Muscle of leg (tissue), 16 donors: ENCODE measurements at places on chromosomes 6 and 20. TPM values are rescaled to one million over a fixed set of nuclear protein-coding genes. Genes with fewer than 3 reads are reported as not detected.

PRELID3B gene
- total RNA-seq = 39.4 TPM

SSR1 gene
- 75.9 TPM for total RNA-seq

BFSP1 gene
- 2.3 TPM for total RNA-seq

SLC29A1 gene
- 27.8 TPM for total RNA-seq

ANKRD66 gene
- 0.66 TPM for total RNA-seq

BAG2 gene
- total RNA-seq = 10.2 TPM

DNA sequence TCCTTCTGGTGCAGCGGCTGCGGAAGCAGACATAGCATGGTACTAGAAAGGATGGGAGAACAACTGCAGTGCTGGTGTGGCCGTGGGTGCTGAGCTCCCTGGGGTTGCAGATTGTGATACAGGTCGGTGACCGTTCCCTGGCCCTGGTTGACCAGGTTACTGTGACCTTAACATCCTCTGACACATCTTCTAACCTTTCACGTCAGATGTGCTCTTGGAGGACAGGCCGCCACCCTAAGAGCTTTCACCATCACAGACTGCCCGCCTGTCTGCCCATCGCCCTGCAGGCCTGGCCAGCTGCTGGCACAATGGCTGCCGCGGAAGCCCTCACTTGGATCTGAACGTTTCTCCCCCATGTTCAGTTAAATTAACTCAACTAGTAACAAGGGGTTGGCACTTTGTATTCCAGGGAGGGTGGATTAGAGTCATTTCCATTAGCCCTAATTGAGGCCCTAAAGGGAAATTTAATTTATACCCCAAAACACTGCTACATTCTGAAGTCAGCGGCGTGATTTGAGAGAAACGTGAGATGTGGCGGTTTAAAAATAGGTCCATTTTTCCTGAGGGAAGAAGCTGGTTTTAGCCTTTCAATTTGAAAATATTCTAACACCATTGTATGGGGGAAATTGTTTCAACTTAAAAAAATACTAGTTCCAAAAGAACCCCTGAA is 443.9 kb upstream of the CDH4 start:
- DNase-seq = no peak
- no peaks in the 10 kb centered on the region for H3K27me3 ChIP-seq

- no peaks in the 10 kb centered on the region for H3K36me3 ChIP-seq
- H3K4me3 ChIP-seq = no peak overlapping the region
- peaks cover 13% of the 10 kb centered on the region for H3K4me1 ChIP-seq
These were observed 85.8 kb downstream of the DLL1 start for GRCh38 chr6:170205126-170205525.

DNA sequence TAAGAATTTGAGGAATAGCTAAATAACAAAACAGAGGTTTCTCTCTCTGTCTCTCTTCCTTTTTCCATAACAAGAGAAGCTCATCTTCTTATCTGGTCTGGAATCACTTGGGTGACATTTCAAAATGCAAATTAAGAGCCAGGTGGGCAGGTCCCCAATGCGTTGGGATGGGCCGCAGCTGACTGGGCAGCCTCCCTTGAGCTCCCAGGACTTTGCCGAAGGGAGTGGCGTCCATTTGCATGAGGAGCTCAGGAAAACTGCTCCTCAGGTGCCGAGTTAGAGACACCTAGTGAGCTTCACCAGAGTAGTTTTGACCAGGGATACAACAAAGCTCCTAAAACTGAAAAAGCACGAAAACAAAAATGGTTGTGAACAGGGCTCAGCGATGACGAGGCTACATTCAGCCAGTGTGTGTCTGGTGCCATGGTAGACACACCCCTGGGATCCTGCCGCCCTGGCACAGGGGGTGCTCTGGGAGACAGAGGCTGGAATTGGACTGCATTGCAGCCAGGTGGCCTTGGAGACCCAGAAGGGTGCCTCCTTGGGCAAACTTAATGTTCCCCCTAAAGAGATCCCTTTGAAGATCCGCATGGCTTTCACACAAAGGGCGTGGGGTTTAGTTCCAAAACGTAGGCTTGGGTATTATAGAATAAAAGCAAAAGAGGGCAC is 13.5 kb upstream of the SERPINB6 start:
- DNase-seq = no peak
- H3K4me1 ChIP-seq = peaks cover 39% of the 10 kb centered on the region
- H3K4me3 ChIP-seq = no peak overlapping the region
- no peaks in the 10 kb centered on the region for H3K27me3 ChIP-seq

DNA sequence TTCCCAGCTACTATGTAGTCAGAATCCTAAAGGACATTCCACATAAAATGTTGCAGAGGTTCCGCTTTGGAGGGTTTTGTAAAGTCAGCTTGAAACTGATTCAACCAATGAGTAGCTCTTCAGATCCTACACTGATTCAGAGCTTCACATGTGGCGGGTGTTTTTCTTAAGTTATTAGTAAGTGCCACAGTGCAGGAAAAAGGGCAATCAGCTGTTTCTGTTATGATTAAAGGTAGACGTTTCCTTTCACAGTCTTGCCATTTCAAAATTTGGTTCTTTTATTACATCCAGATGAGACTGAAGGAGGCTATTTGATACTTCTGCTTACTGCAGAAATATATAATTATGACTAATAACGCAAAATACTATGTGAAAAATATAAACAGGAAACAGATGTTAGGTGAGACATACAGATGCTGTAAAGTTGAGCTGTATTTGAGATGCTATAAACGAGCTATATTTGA is 443.9 kb downstream of the CDKAL1 start:
- H3K4me1 ChIP-seq = no peaks in the 10 kb centered on the region
- H3K4me3 ChIP-seq = no peak overlapping the region
- peak; percentile 88 for DNase-seq
- H3K36me3 ChIP-seq = no peaks in the 10 kb centered on the region
- no peak overlapping the region for H3K27ac ChIP-seq
- no peaks in the 10 kb centered on the region for H3K27me3 ChIP-seq

DNA sequence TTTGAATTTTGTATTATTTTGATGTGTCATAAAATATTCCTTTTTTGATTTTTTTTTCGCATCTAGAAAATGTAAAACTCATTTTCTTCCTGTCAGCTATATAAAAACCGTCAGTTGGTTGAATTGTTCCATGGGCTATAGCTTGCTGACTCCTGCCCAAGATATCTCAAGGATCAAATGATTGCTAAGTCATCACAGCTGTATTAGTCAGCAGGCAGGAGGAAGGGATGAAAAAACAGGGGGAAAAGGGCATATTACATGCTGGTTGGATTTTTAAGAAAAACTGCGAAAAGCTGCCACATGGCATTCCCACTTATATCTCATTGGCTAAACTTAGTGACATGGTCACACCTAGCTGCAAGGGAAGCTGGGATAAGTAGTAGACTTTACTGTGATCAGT is 569.9 kb downstream of the BCKDHB start:
- no peak overlapping the region for H3K4me3 ChIP-seq
- no peak overlapping the region for H3K27ac ChIP-seq
- DNase-seq = no peak
- H3K36me3 ChIP-seq = no peaks in the 10 kb centered on the region

DNA sequence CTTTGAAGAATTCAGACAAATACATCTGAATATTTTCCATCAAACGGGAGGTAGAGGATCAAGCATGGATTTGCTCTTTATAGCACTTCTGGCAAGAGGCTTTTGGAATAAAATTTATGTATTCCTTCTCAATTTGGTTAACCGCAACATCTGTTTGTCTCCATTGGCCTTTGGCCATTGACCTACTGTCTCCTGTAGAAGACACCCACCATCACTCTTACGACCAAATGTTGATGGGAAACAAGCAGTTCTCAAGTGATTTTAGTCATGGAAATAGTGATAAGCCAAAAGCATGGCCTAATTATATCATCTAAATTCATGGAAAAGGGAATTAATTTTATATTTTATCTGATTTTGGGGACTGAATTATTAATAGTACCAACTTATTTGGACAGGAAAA is 591.9 kb downstream of the CD109 start:
- H3K27me3 ChIP-seq = no peaks in the 10 kb centered on the region
- H3K4me3 ChIP-seq = no peak overlapping the region
- peak overlapping the region; percentile 60 for H3K27ac ChIP-seq
- peak; percentile 76 for DNase-seq
- H3K4me1 ChIP-seq = no peaks in the 10 kb centered on the region

GRCh38 chr6:80163754-80164187 is 57.3 kb downstream of the BCKDHB start:
- DNase-seq = no peak
- H3K27ac ChIP-seq = no peak overlapping the region
- H3K36me3 ChIP-seq = no peaks in the 10 kb centered on the region
- no peak overlapping the region for H3K4me3 ChIP-seq
- H3K27me3 ChIP-seq = no peaks in the 10 kb centered on the region

DNA sequence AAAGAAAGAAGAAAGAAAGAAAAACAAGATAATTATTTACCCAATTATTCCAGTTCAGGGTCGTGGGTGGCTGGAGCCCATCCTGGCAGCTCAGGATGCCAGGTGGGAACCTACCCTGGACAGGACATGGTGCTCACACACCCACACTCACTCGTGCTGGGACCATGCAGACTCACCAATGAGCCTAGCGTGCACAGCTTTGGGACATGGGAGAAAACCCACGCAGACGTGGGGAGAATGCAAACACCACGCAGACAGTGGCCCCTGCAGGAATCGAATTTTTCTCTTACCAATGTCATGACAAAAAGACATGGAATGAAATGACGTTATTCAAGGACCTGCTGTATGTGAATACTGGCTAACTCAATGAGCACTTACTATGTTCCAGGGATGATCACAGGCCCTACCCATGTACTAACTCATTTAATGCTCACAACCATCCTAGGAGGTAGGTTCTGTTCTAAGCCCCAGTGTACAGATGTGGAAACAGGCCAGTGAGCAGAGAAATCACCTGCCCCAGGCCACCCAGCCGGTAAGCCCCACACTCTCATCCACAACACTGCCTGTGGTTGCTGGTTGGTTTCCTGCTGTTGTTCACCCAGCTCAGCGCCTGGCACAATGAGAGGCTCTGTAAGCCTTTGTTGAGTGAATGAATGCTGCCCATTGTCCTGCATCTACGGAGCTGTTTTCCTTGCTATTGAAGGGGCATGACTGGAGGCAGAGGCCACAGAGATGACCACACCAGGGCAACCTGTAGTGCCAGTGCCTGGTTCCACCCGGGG is 6.8 kb upstream of the PI16 start:
- H3K27ac ChIP-seq = no peak overlapping the region
- H3K36me3 ChIP-seq = no peaks in the 10 kb centered on the region
- DNase-seq = no peak
- H3K4me1 ChIP-seq = no peaks in the 10 kb centered on the region

DNA sequence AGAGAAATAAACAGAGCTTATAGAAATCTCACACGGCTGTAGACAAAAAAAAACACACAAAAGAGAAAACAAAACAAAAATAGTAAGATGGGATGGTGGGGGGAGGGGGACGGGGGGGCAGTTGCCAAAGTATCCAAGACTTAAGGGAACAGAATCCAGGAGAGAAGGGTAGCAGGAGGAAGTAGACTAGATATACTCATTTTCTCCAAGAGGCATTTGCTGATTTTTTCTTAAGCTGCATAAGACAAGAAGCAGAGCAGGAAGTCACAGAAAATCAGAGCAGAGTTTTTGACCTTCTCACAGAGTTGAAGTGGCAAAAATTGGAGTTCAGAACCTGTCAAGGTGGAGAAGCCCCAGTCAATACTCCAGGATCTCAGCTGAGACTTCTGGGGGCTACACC is 237.7 kb downstream of the HIVEP2 start:
- no peaks in the 10 kb centered on the region for H3K27me3 ChIP-seq
- peaks cover 4% of the 10 kb centered on the region for H3K4me1 ChIP-seq
- no peak for DNase-seq
- H3K36me3 ChIP-seq = no peaks in the 10 kb centered on the region
- no peak overlapping the region for H3K27ac ChIP-seq

DNA sequence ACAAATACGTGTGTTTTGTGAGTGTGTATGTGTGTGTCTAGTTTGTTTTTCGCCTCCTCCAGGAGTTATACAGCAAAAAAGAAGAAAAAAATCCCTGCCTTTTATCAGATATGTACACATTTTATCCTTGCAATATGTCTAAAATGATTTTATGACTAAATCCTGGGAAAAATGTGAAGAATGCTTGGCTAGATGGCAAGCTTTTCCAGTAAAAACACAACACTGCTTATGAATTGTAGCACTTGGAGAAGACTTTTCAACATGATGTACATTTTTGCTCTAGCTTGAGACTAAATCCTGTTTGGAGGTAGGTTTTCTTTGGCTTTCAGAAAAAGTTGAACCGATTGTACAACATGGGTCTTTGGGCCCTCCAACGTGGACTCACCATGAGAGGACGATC is 160.2 kb downstream of the GMPR start:
- H3K27ac ChIP-seq = peak overlapping the region; percentile 72
- no peak overlapping the region for H3K4me3 ChIP-seq
- H3K4me1 ChIP-seq = peaks cover 23% of the 10 kb centered on the region
- peak; percentile 84 for DNase-seq

GRCh38 chr20:63145156-63145555 is 70.8 kb downstream of the YTHDF1 start:
- no peak overlapping the region for H3K4me3 ChIP-seq
- no peak overlapping the region for H3K27ac ChIP-seq
- H3K27me3 ChIP-seq = peaks cover 10% of the 10 kb centered on the region
- H3K36me3 ChIP-seq = no peaks in the 10 kb centered on the region
- peaks cover 7% of the 10 kb centered on the region for H3K4me1 ChIP-seq
- no peak for DNase-seq

GRCh38 chr6:148109732-148110131 is 232.9 kb upstream of the SASH1 start:
- H3K36me3 ChIP-seq = no peaks in the 10 kb centered on the region
- no peaks in the 10 kb centered on the region for H3K4me1 ChIP-seq
- H3K27me3 ChIP-seq = no peaks in the 10 kb centered on the region
- H3K4me3 ChIP-seq = no peak overlapping the region
- no peak overlapping the region for H3K27ac ChIP-seq

DNA sequence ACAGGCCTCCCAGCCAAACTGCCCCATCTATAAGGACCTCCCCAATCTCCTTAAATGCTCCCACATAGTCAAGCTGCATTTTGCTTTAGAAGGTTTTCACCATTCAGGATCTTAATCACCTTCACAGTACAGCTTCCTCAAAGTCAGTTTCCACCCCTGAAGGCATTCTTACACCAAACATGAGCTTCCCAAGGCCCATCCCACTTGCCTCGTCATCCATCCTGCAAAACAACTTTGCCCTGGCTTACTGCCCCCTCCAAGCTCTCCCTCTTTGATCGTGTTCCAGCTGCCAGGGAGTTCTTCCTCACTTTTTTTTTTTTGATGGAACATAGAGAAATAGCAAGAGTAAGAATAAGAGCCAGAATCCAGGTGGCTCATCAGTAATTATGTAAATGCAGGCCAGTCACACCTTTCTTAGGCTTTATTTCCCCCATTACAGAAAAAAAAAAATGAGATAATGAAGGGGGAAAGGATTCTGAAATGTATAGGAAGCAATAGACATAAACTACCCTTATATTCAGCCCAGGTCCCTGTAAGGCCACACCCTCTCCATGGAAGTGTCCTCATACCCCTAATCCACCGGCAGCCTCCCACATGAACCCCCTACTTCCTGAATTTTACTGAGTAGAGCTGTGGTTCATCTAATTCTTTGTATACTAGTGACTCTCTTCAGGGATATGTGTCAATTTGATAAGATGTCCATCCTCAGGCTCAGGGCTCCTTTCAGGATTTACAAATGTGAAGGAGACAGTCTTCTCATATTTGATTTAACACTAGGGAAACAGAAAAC is 12.7 kb downstream of the TRIM27 start:
- no peak for DNase-seq
- no peaks in the 10 kb centered on the region for H3K4me1 ChIP-seq
- no peak overlapping the region for H3K4me3 ChIP-seq
- H3K27ac ChIP-seq = no peak overlapping the region
- H3K36me3 ChIP-seq = peaks cover 74% of the 10 kb centered on the region
- no peaks in the 10 kb centered on the region for H3K27me3 ChIP-seq

GRCh38 chr6:48116699-48117645 is 6.0 kb upstream of the PTCHD4 start:
- no peaks in the 10 kb centered on the region for H3K4me1 ChIP-seq
- DNase-seq = no peak
- no peaks in the 10 kb centered on the region for H3K36me3 ChIP-seq
- no peaks in the 10 kb centered on the region for H3K27me3 ChIP-seq
- no peak overlapping the region for H3K4me3 ChIP-seq
